ENCODE measurements at places on chromosomes 2 and 18. TPM values are rescaled to one million over a fixed set of nuclear protein-coding genes. Genes with fewer than 3 reads are reported as not detected.

The OSBPL1A gene
- 2.9 TPM for total RNA-seq

The ACTG2 gene
- total RNA-seq, result not detected

The CTIF gene
- total RNA-seq, result 5.3 TPM

The C2orf15 gene
- 0.87 TPM for total RNA-seq

The DIPK1C gene
- not detected for total RNA-seq

The TMEFF2 gene
- not detected for total RNA-seq

The KLHL41 gene
- total RNA-seq, result not detected

The TMEM17 gene
- 0.18 TPM for total RNA-seq

The UGT1A8 gene
- total RNA-seq, result not detected

The SLC30A3 gene
- total RNA-seq, result 0.53 TPM

The HJURP gene
- total RNA-seq, result 94.6 TPM

The LINC00305 gene
- not detected for total RNA-seq

The CYS1 gene
- not detected for total RNA-seq

The HES6 gene
- 4.0 TPM for total RNA-seq

The PRKAG3 gene
- total RNA-seq, result not detected

The TACR1 gene
- not detected for total RNA-seq

The LRRTM4 gene
- not detected for total RNA-seq

The TBR1 gene
- total RNA-seq, result 0.04 TPM

The HTR2B gene
- 0.11 TPM for total RNA-seq

The SLC5A7 gene
- not detected for total RNA-seq

The FIGN gene
- not detected for total RNA-seq

The SERPINB12 gene
- total RNA-seq, result not detected

The LANCL1 gene
- 43.3 TPM for total RNA-seq

The MAPRE3 gene
- 3.2 TPM for total RNA-seq

The MC2R gene
- total RNA-seq, result not detected

The GALNT5 gene
- 0.04 TPM for total RNA-seq

The ANKRD30BL gene
- not detected for total RNA-seq

The MYO3B gene
- 0.97 TPM for total RNA-seq

The CDH20 gene
- total RNA-seq, result 0.09 TPM

The CRACDL gene
- not detected for total RNA-seq

The LCLAT1 gene
- total RNA-seq, result 21.7 TPM

The CYP27A1 gene
- total RNA-seq, result 0.12 TPM

The GATA6 gene
- not detected for total RNA-seq

The DPYSL5 gene
- 0.09 TPM for total RNA-seq

The ZNF892 gene
- 3.2 TPM for total RNA-seq

The DNER gene
- not detected for total RNA-seq

The SLC4A5 gene
- 2.2 TPM for total RNA-seq

The GKN2 gene
- total RNA-seq, result not detected

The EPB41L3 gene
- 13.4 TPM for total RNA-seq

The CFC1 gene
- total RNA-seq, result not detected

The GNLY gene
- 21.6 TPM for total RNA-seq

The NEURL3 gene
- 0.33 TPM for total RNA-seq

The ICOS gene
- 133 TPM for total RNA-seq

The KCNG2 gene
- not detected for total RNA-seq

The PGAP1 gene
- 25.1 TPM for total RNA-seq

The C2orf69 gene
- total RNA-seq, result 15.3 TPM

The GAL3ST2 gene
- total RNA-seq, result 1.0 TPM

The NR4A2 gene
- total RNA-seq, result 19.1 TPM
